Stimulated activated CD8-positive, alpha-beta memory T cell treated with anti-CD3 and anti-CD28 coated beads, Interleukin-7, amount 100 ng/mL, for 24 hours (primary cell): ENCODE measurements at places on chromosomes 16 and 17.

- no peak for DNase-seq
Measured at GRCh38 chr17:82662711-82663261, 14.5 kb upstream of the WDR45B start.

GRCh38 chr17:18107061-18107790 is 1.3 kb upstream of the MYO15A start:
- DNase-seq, result no peak

DNA sequence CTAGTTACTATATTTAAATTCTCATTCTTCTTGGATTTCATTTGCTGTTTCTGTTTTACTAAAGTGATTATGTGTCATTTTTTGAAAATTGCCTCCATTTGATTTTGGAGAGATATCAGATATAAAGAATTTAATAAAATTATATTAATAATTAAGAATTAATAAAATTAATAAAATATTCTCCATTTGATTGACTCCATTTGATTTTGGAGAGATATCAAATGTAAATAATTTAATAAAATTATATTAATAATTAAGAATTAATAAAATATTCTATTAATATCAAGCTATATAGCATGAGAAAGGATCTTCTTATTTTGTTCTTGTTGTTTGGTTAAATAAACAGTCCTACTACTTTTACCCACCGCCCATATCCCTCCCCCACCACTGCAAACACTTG is 23.0 kb downstream of the STXBP4 start:
- no peak for DNase-seq

- DNase-seq, result no peak
Measured at GRCh38 chr17:16882243-16882925, 89.5 kb downstream of the TNFRSF13B start.

DNA sequence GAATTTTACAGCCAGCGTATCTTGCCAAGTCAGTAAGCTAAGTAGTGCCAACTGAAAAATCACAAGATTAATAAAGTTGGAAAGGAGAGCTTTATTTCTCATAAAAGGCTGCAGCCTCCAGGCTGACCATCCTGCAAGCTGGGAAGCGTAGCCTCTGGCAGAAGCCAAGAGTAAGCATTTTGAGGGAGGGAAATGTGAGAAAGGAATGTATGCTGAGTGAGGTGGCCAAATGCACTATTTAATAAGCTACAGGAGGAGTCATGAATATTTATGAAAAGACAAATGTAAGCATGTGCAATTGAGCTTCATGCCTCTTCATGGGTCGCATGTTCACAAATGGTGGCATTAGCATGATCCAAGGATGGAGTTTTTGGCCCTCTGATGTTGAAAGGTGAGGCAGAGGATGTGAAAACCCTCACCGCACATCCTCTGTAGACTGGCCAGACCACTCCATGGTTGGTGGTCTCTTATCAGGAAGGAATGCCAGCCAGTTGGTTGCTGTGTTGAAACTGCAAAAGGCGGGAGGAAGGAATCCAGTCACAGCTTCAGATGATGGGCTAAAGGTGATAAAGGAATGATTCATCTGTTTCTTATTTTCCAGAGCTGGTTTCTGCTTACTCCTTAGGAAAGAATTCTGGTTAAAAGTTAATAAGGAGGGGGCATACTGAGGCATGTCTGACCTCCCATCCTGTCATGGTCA is 9.2 kb downstream of the KRT33B start:
- no peak for DNase-seq

GRCh38 chr16:68388124-68388523 is 60.2 kb downstream of the SMPD3 start:
- DNase-seq, result no peak

- no peak for DNase-seq
Measured at GRCh38 chr17:15039366-15039765, 225.8 kb downstream of the PMP22 start.

GRCh38 chr16:66596986-66597848 is 7.3 kb upstream of the CMTM3 start:
- no peak for DNase-seq

DNA sequence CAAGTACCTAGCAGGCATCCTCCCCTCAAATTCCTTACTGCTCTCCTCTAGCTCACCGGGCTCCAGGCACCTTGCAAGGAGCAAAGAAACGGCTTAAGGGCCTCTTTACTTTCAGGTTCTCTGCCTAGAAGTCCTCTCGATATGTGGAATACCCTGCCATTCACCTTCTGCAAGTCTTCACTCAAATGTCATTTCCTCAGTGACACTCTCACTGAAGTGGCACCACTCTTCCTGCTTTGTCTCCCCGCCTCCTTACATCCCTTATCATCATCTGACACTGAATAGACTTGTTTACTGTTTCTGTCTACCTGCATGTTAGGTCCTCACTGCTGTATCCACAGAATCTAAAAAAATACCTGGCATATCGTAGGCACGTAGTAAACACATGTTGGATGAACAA is 947 bp downstream of the SLC7A6OS start:
- no peak for DNase-seq

- no peak for DNase-seq
Measured at GRCh38 chr16:83887080-83887479, 11.8 kb upstream of the MLYCD start.

GRCh38 chr17:81884520-81884919 is 6.9 kb downstream of the ALYREF start:
- DNase-seq, result no peak

DNA sequence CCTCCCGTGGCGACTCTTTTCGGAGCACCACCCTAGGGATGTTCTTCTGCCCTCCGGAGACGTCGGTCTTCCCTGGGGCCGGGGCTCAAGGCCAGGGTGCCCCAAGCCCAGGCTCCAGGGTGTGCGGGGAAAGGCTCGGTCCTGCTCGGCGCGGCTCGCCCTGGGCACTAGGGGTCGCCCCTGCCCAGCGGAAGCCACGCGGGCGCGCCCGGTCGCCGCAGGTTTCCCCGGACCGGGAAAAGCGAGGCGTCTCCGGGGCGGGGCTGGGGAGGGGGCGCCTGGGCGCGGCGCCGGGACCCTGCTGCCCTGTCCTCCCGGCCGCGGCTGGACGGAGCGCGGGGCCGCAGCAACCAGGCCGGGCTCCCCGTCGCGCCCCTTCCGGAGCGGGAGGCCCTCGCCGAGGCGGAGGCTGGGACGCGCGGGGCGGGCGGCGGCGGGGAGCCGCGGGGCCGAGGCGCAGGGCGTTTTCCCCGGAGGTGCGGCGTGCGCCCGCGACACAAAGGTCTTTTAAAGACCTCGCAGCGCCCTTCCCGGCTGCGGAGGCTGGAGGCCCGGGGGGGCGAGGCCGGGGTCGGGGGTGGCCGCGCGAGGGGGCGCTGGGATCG is 76.4 kb downstream of the MRC2 start:
- peak; percentile 42 for DNase-seq

GRCh38 chr17:68820476-68820824 is 134.7 kb downstream of the ABCA8 start:
- no peak for DNase-seq

DNA sequence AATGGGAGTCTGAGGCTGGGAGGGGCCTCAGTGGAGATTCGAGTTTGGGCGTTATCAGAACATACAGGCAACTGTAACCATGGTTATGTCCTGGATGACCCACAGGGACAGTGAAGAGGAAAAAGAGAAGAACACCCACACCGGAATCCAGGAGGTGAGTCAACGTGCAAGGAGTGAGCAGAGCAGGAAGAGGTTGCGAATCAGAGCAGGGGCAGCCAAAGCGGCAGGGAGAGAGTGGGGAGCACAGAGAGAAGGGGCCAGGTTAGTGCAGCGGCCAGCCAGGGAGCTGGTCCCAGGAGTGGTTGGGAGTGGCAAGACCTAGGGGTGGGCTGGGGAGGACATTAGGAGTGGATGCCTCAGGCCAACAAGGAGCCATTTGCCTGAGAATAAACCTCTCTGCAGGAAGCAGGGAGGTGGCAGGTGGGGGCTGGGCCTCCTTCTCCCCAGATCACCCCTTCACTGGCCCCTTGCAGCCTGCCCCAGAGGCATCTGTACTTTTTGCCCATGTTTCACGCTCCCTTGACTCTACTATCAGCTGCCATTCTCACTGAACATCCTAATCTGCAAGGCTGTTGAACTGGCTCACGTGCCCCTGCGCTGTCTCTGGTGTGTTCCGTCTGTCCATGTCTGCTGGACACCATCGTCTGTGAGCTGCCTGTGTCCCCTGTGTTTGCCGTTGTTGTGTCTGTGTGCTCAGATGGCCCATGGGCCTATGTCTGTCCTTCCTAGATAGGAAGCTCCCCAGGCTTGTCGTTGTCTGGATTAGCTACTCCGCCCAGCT is 5.1 kb downstream of the KRT13 start:
- DNase-seq, result no peak

- no peak for DNase-seq
Measured at GRCh38 chr16:89113152-89113547, 19.5 kb downstream of the ACSF3 start.

DNA sequence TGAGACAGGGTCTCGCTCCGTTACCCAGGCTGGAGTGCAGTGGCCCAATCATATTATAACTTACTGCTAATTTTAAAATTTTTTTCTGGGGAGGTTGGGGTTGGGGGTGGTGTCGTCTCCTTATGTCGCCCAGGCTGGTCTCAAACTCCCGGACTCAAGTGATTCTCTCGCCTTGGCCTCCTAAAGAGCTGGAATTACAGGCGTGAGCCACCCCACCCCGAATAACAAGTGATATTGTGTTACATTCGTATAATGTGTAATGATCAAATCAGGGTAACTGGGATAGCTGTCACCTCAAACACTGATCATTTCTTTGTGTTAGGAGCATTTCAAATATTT is 16.2 kb upstream of the KPNA2 start:
- no peak for DNase-seq

DNA sequence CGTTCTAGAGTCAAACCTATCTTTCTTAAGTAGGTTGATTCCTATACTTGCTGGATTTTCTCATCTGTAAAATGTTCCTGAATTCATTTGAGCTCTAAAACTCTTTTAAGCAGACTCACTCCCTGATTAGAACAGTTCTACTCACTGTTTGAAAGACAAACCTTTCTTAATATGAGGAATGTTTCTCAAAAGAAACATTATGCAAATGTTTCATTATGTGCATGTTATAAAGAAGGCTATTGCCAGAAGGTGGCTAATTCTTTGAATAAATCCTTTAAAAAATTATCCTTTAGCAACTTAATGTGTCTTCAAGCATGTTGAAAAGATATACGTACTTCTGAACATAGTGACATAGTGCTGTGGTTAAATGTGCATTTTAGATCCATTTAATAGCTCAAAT is 124.1 kb downstream of the CDH11 start:
- DNase-seq, result no peak

- DNase-seq, result no peak
Measured at GRCh38 chr17:65917560-65917959, 274.4 kb downstream of the CEP112 start.

- DNase-seq, result no peak
Measured at GRCh38 chr16:66222756-66223155, 143.7 kb upstream of the CDH5 start.

DNA sequence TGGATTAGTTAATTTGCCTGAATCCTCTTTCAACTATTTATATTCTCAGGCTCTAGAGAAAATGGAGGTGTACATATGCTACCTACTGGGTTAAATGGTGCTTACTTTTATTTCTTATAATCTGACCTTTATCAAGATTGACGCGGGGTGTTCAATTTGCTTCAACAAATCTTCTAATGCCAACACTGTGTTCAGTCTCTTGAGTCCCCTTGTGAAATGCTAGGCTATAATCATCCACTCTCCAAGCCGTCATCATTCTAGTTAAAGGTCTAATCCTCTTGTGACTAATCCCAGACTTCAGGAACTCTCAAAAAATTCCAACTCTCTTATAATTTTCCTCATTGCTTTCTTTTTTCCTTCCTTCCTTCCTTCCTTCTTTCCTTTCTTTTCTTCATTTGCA is 1396.2 kb downstream of the CDH8 start:
- DNase-seq, result no peak

- DNase-seq, result no peak
Measured at GRCh38 chr16:51453251-51453650, 302.2 kb upstream of the SALL1 start.

DNA sequence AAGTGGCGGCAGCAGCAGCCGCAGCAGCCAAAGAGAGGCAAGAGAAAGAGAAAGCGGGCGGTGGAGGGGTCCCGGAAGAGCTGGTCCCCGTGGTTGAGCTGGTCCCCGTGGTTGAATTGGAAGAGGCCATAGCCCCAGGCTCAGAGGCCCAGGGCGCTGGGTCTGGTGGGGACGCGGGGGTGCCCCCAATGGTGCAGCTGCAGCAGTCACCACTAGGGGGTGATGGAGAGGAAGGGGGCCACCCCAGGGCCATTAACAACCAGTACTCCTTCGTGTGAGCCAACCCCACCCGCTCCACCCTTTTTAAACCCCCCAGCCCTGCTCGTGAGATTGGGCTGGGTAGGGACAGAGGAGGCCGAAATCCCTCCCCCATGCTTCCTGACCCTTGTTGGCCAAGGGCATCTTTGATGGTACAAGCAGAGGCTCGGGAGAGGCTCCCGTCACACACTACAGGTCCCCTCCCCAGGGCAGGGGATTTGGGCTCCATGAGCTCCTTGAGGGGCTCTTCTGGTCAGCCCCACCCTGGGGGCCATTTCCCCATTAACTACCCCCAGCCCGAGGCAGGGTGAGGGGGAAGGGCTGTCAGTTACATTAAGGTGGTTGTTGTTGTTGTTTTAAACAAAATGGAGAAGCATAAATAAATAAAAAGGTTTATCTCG is 4.6 kb upstream of the ATP2A1 start:
- DNase-seq, result no peak

GRCh38 chr16:89584768-89585549 is 9.4 kb downstream of the CPNE7 start:
- DNase-seq, result no peak

- DNase-seq, result no peak
Measured at GRCh38 chr16:88649195-88649923, 1.5 kb downstream of the CYBA start.

- no peak for DNase-seq
Measured at GRCh38 chr16:2173366-2173765, 17.8 kb downstream of the TRAF7 start.

- DNase-seq, result no peak
Measured at GRCh38 chr17:60887614-60888028, 210.0 kb downstream of the BCAS3 start.

DNA sequence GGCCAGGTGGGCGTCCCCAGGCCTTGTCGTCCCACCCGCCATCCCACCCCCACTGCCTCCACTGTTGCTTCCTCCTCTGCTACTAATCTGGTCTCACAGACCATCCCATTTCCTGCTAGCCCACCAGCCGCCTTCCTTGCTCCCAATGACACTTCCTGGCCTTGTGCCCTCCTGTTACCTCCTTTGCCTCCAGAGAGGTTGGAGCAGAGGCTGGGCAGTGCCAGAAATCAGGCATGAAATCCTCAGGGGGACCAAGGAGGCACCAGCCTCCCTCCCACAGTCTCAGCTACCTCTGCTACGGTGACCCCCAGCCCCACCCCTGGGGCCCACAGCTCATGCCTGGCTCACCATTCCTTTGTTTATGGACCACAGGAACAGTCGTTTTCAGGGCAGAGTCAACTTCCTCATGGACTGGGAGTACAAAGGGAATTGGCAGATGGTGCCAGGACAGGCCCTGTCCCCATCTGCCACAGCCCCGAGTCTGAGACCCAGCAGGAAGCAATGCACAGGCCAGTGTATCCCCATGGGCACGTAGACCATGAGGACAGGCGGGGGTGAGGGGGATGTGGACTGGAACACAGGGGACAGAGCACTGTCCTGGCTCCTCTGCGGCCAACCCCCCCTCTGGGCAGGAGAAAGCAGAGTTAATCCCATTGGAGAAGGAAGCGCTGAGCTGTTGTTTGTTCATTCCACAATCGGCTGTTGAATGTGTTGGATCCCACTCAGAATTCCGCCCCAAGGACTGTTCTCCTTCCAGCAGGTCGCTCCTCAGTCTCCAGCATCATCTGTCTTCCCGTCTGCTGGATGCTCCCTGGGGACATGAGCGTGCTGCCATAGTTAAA is 2.2 kb upstream of the CDH5 start:
- DNase-seq, result no peak

GRCh38 chr17:36722121-36722902 is 120.9 kb downstream of the MRM1 start:
- peak; percentile 51 for DNase-seq
